Neural crest cell (in vitro differentiated cells): ENCODE measurements at places on chromosomes 2 and 18.

- DNase-seq: no peak
These were observed 119.1 kb downstream of the LRATD1 start for GRCh38 chr2:14751581-14751980.

- DNase-seq: no peak
These were observed 88.4 kb downstream of the ACTR2 start for GRCh38 chr2:65316072-65316471.

GRCh38 chr2:207227062-207227748, 61.5 kb upstream of the KLF7 start:
- DNase-seq: peak; percentile 15

DNA sequence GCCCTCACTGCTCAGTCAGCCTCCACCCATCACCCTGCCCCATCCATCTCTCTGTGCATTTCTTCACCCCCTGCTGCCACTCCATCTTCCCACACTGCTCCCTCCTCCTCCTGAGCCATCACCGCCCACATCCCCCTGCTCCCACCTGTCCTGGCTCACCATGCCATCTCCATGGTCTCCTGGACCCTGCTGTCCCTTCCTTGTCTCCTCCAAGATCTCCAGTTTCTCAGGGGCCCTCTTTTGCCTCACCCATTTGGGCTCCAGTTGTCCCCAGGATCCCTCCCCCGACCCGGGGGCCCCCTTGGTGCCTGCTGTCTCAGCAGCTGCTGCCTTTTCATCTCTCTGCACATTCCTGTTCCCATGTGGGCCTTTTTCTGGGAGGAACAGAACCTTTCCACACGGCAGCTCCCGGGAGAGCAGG, 10.6 kb downstream of the SPEG start:
- no peak for DNase-seq

DNA sequence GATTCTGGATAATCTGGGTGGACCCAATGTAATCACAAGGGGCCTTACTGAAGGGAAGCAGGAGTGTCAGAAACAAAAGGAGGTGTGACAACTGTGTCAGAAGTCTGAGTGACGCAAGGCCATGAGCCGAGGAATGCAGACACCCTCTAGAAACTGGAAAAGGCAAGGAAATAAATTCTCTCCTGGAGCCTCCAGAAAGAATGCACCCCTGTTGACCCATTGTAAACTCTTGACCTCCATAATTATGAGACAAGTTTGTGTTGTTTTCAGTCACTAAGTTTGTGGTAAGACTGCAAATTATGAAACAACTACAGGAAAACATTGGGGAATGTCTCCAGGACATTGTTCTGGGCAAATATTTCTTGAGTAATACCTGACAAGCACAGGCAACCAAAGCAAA, 47.3 kb upstream of the B3GNT7 start:
- DNase-seq: no peak

DNA sequence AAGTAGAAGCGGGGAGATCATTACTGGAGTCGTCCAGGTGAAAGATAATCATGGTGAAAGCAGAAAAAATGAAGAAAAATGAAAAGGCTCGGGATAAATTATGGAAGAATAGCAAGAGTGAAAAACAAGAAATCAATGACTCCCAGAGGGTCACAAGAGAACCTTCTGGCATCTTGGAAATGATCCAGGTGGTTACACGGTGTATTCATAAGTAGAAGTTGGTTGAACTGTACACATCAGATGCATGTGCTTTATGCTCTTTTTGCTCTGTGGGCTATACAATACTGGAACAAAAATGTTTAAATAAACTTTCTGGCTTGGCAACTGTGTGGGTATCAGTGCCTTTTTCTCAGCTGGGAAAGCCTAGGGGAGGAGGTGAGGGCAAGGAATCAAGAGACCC, 348.9 kb downstream of the RND3 start:
- no peak for DNase-seq

DNA sequence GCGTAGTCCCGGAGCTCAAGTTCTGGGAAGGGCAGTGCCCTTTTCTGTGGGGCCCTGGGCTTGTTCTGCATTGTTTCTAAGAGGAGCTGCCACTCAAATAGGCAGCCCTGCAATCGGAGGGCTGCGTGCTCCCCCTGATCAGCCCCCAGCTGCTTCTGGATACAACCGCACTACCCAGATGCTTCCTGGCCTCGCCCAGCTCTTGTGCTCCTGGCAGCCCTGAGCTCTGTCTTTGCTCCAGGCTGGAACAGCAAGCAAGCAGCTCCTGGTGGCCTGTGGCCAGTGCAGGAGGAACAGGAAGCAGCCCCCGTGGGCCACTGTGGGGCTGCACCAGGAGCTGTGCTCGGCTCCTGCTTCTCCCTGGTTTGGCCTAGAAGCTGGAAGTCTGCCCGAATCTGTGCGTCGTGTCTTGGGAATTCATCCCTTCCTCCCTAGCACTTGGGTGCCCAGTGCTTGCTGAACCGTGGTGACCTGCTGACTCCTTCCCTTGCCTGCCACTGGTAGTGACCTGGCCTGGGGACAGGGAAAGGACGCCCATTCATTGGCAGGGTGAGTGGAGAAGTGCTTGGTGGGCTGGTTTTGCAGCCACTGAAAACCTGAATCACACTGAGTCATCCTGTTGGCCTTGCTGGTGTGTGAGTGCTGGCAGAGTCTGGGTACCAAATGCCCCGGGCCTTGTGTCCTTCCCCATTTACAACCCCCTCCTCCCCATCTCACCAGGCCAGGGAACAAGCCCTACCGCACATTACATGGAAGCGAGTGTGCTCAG, 27.3 kb upstream of the NTSR2 start:
- peak; percentile 23 for DNase-seq

DNA sequence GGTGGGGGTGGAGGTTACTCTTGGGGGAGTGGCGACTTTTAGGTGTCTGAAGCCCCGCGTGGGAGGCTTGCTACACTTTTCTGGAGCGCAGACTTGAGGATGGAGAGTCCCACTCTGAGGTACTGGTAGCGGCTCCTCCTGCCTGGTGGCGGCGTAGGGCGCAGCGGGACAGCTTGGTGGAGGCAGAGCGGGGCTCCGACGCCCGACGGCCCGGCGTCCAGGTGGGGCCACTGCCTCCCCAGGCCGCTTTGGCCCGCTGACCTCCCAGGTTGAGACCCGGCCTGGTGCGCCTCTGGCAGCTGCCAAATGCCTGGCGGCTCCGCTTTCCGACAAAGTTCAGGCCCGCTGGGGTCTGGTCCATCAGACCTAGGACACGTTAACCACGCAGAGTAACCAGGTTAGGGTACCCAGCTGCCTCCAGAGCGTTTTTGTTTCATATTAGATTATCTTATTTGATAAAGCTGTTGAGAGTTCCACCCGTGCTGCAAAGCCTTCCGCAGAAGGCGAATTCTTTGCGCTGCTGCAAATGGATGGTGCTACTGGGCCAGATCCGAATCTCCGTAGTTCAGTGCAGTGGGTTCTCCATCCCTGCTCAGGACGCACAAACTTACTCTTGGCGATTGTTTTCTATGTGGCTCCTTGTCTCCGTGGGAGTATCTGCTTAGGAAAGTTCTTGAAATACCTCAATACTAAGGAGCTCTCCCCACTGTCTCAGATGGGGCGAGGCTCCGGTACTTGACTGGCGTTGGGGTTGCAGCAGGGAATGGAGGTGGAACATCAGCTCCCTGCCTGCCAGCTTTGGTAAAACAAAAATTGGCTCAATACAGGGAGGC, 405.9 kb downstream of the XIRP2 start:
- peak; percentile 19 for DNase-seq

- peak; percentile 6 for DNase-seq
These were observed 103.6 kb upstream of the CELF4 start for GRCh38 chr18:37668971-37669747.
